Upper lobe of right lung (tissue), 1 donor: ENCODE measurements at places on chromosomes 5 and 9. TPM values are rescaled to one million over a fixed set of nuclear protein-coding genes. Genes with fewer than 3 reads are reported as not detected.

CRB2 gene
- total RNA-seq = 0.93 TPM

CNTFR gene
- 2.9 TPM for total RNA-seq

CAMK2A gene
- total RNA-seq = 1.5 TPM

ADAMTS13 gene
- 2.0 TPM for total RNA-seq

DNA sequence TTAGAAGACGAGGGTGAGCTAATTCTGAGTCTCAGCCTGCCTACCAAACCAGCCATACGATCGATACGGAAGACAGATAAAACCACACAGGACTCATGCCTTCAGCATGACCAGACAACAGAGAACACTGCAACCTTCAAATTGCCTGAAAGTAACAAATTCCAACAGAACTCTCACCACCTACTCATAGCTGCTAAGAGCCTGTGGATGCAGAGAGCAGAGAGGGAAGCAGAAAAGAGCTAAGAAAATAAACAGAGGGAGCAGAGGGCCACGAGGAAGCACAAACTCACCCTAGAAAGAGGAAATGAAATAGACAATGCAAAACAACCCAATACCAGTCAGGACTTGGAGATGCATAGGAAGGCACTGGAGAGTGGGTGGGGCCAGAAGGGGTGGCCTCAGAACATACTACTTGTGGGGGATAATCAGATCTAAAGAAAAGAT, 86.7 kb upstream of the TAS2R1 start:
- H3K27me3 ChIP-seq = no peaks in the 10 kb centered on the region
- no peak overlapping the region for H3K4me3 ChIP-seq
- no peak overlapping the region for H3K27ac ChIP-seq
- DNase-seq = no peak
- no peaks in the 10 kb centered on the region for H3K4me1 ChIP-seq
- H3K36me3 ChIP-seq = no peaks in the 10 kb centered on the region

- no peaks in the 10 kb centered on the region for H3K4me1 ChIP-seq
- peaks cover 8% of the 10 kb centered on the region for H3K27me3 ChIP-seq
- DNase-seq = no peak
- H3K27ac ChIP-seq = no peak overlapping the region
- H3K36me3 ChIP-seq = no peaks in the 10 kb centered on the region
These were observed 18.9 kb downstream of the WNT8A start for GRCh38 chr5:138102454-138103318.
